Stimulated activated CD4-positive, alpha-beta T cell treated with anti-CD3 and anti-CD28 coated beads, Interleukin-12 subunit alpha, Interleukin-12 subunit beta, amount 100 ng/mL, for 24 hours (primary cell): ENCODE measurements at places on chromosomes 1 and 21.
A peak's percentile ranks its signal among the peaks of the same experiment; 100 is the strongest.

GRCh38 chr21:35325953-35326352, 276.9 kb upstream of the RUNX1 start:
- no peak for DNase-seq

- DNase-seq, result no peak
These were observed 802.4 kb upstream of the ADGRL4 start for GRCh38 chr1:79808816-79809475.

- no peak for DNase-seq
These were observed 19.4 kb downstream of the VPS13D start for GRCh38 chr1:12249181-12249580.

DNA sequence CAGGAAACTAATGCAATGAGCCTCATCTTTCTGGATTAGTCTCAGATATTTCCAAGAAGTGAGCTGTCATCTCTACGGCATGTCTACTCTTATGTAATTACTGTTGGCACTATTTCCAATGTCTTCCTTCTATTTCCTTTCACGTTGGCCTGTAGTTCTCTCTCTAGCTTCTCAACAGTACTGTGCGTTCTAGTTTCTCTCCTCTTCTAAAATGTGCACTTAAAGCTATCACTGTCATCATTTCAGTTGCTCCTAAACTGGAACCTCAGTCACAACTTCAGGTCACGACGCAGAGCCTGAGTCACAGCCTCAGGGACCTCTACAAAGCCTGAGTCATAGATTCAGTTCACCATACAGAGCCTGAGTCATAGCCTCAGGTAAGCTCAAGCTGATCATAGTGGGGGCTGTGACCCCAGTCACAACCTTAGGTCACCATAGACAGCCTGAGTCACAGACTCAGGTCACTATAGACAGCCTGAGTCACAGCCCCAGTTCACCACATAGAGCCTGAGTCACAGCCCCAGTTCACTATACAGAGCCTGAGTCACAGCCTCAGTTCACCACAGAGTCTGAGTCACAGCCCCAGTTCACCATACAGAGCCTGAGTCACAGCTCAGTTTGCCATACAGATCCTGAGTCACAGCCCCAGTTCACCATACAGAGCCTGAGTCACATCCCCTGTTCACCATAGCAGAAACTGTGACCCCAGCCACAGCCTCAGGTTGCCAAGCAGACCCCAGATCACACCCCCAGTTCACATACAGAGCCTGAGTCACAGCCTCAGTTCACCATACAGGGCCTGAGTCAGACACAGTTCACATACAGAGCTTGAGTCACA, 13.0 kb downstream of the WNT9A start:
- peak; percentile 37 for DNase-seq

- DNase-seq, result no peak
These were observed 10.6 kb upstream of the GADD45A start for GRCh38 chr1:67674260-67675011.

GRCh38 chr1:236175642-236176336, 33.5 kb downstream of the GPR137B start:
- DNase-seq, result no peak

DNA sequence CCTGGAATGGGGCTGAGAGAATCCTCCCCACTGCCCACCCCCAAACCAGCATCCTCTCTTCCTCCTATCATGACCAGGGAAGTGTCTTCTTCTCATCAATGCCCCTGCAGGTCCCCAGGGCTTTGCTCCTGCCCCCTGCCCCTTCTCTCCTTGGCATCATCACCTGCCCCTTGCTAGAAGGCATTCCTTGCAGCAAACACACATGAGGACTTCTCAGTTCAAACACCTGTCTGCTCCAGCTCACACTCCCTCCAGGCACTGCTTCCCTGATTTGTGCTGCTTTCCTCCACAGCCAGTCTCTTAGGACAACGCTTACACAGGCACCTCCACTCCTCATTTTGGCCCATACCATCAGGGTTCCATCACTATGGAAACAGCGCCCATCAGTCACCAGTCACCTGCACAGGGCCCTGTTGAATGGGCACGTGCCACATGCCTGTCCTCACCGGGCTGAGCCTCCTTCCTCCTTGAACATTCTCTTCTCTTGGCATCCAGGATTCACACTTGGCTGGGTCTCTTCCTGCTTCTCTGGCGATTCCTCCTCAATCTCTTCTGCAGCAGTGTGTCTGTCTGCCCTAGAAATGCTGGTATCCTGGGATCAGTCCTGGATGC, 81.9 kb upstream of the EDN2 start:
- DNase-seq, result no peak

- no peak for DNase-seq
These were observed 58.1 kb upstream of the ANGPTL1 start for GRCh38 chr1:178928976-178929375.

DNA sequence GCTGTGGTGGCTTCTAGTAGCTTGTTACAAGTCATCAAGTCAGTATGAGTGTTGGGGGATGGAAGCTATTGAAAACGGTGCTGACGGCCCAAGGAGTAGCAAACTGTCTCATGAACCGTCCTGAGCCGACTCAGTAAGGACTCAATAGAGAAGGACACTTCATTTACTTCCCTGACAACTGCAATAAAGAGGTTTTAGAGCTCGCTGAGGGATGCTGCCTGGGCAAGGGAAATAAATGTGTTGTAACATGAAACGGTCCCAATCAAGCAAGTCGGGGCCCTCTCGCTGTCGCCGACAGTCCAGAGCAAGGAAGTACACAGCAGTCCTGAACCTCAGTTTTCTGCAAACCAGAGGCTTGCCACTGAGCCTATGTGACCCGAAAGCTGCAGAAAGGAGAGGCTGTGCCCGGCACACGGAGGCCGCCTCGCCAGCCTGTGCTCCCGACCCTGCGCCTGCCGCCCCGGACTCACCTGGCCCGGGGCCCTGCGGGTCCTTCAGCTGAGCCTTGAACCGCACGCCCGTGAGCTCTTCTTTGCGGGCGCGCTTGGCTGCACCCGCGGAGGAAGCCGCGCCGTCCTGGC, 423 bp downstream of the URB1 start:
- peak; percentile 2 for DNase-seq

DNA sequence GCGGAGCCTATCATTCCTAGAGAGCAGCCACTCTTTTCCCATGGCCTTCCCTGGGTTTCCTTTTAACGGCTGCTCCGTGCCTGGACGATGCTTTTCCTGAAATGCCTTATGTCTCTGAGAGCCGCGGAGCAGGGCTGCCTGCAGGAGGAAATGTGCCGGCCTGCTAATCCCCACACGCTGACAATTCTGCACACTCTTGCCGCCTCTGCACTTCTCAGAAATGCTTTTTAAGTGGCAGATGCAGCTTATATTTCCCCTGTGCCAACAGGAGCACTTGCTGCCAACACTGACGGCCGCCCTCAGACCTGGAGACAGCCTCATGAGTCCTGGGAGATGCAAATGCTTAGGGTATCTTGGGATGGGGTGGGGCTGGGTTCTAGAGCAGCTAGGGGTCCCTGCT, 253.2 kb downstream of the GRIK3 start:
- no peak for DNase-seq

- DNase-seq, result no peak
These were observed 837 bp upstream of the DESI2 start for GRCh38 chr1:244651956-244652622.

DNA sequence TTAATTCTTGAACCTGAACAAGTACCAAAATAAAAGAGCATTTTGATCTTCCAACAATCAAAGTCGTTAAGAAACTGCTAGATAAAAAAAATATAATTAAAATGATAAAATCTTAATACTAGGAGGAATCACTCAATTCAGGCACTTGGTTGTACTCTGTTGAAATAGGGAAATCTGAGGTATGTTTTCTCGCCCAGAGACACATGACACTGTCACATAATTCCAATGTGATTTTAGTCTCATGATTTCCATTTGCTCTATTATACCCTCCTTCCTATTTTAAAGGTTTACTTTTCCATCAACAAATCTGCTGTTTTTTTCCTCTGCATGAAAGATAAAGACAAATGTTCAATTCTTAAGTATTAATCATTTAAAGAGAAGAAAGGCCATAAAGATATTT, 97.6 kb downstream of the ZZZ3 start:
- no peak for DNase-seq

GRCh38 chr1:22978299-22978698, 5.6 kb upstream of the LACTBL1 start:
- DNase-seq, result no peak

DNA sequence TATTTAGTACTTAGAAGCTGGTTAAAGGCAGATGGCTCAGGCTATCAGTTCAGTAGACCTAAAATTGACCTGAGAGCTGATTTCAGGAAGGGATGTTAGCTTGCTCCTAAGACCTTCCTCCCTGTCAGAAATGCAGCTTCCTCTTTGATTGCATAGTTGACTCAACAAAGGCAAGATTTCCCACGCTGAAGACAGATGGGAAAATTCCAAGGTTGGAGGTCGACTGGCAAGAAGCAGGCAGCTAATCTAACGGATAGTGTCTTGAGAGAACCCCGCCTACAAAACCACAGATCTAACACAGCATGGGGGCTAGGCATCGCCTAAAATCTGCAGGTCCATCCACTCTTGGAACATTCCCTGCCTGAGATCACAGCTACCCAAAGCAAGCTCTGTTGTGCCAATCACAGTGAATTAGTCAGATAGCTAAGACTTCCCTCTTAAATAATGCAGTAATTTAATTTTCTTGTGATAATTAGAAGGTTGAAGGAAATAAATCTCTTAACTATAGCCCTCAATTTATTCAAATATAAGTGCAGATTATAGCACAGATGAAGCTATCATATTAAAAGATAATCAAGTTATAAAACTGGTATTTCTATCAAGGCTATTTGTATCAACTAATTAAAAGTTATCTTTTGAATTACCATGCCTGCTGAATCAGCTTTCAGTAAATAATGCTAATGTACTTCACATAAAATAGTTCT, 357.8 kb upstream of the SGIP1 start:
- DNase-seq, result no peak

DNA sequence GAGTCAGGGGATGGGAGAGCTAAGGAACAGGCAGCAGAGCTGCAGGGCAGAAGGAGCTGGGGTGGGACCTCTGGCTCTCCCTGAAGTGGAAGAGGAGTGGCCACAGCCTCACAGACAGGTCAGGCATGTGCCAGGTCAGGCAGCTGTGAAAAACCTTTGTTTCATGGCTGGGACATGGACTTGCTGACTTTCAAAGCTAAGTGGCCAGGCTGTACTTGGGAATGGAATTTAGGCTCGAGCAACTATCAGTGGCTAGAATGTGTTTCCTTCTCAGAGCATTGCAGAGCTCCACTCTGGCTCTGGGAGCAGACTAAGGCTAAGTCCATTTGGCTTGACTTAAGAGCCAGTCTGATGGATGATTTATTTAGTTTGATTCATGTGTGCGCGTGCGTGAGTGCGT, 385.1 kb downstream of the LMX1A start:
- no peak for DNase-seq

DNA sequence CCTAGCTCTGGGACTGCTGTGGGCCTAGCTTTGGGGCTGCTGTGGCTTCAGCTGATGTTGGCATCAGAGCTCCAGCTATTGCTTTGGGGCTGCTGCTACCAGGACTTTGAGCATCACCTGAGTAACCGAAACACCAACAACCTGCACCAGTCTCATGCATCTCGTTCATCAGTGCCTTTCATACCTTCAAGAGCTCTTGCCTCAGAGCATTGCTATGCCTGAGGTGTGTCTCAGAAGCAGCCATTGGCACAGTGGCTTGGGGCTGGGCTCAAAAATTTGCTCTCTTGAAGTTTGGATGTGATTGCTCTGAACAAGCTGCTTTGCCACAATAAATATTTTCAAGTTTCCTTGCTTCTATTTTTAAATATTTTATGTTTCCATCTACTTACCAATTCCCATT, 6.7 kb upstream of the LCE2D start:
- DNase-seq, result no peak

- DNase-seq, result no peak
These were observed 635.2 kb downstream of the SMYD3 start for GRCh38 chr1:245871915-245872314.

DNA sequence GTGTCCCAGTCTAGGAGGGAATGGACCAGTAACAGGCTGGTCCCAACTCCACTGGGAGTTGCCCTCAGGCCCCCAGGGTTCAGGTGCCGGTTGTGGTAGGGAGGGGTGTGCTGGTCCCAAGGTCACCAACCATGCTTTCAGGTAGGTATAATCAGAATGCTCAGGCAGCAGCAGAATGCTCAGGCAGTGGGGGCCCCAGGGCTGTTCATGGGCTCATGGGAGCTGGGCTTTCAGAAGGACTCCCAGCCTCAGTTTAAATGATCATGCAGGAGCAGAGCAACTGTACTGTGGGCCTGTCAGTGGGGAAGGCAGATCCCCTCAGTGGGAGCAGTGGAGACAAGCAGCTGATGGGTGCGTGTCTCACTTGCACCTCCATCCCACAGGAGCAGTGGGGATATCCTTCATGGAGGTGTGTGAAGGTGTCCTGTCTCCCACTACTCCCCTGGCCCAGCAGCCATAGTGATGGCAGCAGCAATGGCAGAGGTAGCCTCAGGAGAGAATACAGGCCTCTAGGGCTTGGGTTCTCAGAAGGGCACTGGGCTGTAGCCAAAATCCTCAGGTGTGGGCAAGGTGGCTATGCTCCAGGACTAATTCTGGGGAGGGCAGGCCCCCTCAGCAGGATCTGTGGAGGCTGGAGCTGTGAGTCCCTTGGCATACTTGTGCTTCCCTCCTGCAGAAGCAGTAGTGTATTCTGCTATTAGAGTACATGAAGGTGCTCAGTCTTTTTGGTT, 917.3 kb upstream of the B3GALT2 start:
- DNase-seq, result no peak

DNA sequence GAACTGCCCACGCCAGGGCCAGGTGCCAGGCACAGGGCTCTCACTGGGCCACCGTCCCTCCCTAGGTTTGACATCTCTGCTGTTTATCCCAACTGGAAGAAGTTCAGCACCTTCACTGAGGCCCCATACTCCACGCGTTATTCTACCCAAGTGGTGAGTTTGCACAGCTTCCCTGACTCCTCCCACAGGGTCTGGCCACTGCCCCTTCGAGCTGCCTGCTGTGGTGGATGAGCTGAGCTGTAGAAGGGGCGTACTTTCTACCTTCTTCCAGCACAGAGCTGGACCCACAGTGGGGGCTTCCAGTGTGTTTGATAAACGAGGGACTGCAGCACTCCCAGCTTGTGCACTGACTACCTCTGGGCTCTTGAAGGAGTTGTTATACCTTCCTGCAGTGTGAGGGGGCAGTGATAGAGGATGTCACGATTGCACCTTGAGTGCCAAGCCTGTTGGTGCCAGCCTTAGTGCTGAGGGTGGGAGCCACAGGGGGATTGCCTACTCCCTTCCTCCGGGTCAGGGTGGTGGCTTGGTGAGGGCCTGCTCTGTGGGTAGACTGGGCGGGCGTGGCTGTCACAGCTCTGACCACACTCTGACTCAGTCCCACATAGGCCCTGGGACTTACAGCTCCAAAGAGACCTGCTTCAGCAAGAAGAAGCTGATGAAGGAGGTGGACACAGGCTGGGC, 5.9 kb upstream of the TTC22 start:
- no peak for DNase-seq

- no peak for DNase-seq
These were observed 3.1 kb downstream of the GJB4 start for GRCh38 chr1:34762474-34763141.

GRCh38 chr1:55384637-55385036, 169.5 kb upstream of the USP24 start:
- DNase-seq, result no peak

DNA sequence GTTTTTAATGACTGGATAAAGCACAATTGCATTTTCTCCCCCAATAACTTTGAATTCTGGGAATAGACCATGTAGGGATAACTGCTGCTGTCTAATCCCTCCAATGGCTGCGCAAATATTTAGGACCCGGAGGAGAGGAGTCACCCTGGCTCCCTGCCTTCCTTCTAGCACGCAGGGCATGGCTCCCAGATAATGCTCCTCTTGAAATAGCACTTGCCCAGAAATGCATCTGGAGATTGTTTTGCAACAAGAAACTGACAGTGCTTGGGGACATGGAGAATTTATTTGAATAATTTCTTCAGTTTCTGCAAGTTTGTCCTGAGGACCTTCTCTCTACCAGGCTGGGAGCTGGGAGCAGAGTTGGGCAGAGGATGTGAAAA, 83.5 kb downstream of the MAN1C1 start:
- no peak for DNase-seq
